ENCODE measurements at places on chromosomes 6 and 20. TPM values are rescaled to one million over a fixed set of nuclear protein-coding genes. Genes with fewer than 3 reads are reported as not detected.

- no peaks in the 10 kb centered on the region for H3K27me3 ChIP-seq
- no peaks in the 10 kb centered on the region for H3K4me1 ChIP-seq
- no peaks in the 10 kb centered on the region for H3K36me3 ChIP-seq
- H3K27ac ChIP-seq, result no peak overlapping the region
- no peak overlapping the region for H3K4me3 ChIP-seq
Observed at GRCh38 chr6:161372422-161372793, 98.5 kb upstream of the AGPAT4 start.

- H3K36me3 ChIP-seq, result no peaks in the 10 kb centered on the region
- no peak overlapping the region for H3K4me3 ChIP-seq
- no peaks in the 10 kb centered on the region for H3K27me3 ChIP-seq
- H3K27ac ChIP-seq, result peak overlapping the region; percentile 56
- DNase-seq, result no peak
- H3K4me1 ChIP-seq, result peaks cover 27% of the 10 kb centered on the region
Observed at GRCh38 chr6:35047265-35048011, 93.7 kb downstream of the TCP11 start.

GRCh38 chr6:155001482-155001881, 6.4 kb downstream of the TIAM2 start:
- H3K36me3 ChIP-seq, result no peaks in the 10 kb centered on the region
- no peaks in the 10 kb centered on the region for H3K27me3 ChIP-seq
- H3K27ac ChIP-seq, result no peak overlapping the region
- H3K4me3 ChIP-seq, result no peak overlapping the region

GRCh38 chr6:104983296-104983695, 26.4 kb downstream of the LIN28B start:
- H3K27ac ChIP-seq, result no peak overlapping the region
- no peaks in the 10 kb centered on the region for H3K36me3 ChIP-seq
- H3K4me1 ChIP-seq, result no peaks in the 10 kb centered on the region
- H3K27me3 ChIP-seq, result no peaks in the 10 kb centered on the region
- no peak for DNase-seq

DNA sequence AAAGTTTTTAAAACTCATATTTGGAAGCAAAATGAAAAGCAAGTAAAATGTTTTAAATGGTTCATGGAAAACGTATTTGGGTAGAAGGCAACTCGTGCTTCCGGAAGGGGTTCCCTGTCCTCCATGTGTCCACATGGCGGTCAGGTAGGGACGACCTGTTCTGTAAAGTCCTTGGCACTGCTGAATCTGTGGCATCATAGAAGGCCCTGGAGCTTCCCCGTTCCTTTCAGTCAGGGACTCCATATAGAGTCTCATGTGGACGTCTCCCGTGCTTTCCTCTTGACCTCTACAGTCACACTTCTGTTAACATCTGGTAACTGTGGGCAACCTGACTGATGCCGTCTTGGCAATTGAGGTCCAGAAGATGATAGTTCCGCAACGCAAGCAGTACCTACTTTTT, 11.4 kb downstream of the DYNLT1 start:
- peaks cover 4% of the 10 kb centered on the region for H3K36me3 ChIP-seq
- no peak overlapping the region for H3K4me3 ChIP-seq
- no peak for DNase-seq
- H3K27me3 ChIP-seq, result no peaks in the 10 kb centered on the region
- no peak overlapping the region for H3K27ac ChIP-seq
- peaks cover 7% of the 10 kb centered on the region for H3K4me1 ChIP-seq

GRCh38 chr6:25173951-25174474, 105.2 kb upstream of the CARMIL1 start:
- H3K4me3 ChIP-seq, result no peak overlapping the region
- no peaks in the 10 kb centered on the region for H3K27me3 ChIP-seq
- H3K27ac ChIP-seq, result no peak overlapping the region

DNA sequence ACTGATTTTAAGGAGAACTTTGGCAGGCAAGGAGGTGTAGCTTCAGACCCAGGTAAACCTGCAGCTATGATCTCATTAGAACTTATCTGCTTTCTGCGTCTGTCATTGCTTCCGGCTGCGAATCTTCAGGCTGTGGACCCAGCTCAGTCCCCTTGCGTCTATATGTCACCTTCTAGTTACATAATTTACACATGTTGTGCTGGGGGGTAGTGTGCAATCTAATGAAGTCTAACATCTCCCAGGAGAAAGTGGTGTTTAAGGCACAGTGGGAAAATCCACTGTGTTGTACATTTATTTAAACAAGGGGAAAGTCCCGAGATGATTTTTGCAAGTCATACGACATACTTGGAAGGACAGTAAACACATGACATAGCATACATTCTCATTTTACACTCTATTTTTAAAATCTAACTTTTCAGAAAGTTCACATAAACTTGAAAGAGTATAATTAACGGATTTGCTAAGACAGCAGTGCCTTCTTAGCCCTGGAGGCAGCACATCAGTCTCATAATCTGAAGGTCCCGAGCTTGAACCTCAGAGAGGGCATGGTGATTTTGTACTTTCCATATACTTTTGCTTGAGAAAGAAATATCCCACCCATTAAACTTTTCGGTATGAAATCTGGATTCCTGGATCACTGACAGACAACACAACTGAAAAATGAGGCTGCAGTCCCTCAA, 35.2 kb downstream of the GPX6 start:
- peaks cover 27% of the 10 kb centered on the region for H3K27me3 ChIP-seq
- H3K36me3 ChIP-seq, result no peaks in the 10 kb centered on the region
- DNase-seq, result no peak
- no peak overlapping the region for H3K27ac ChIP-seq

Gene GPR63
- total RNA-seq, result 0.69 TPM

GRCh38 chr6:116557893-116558292, 4.3 kb downstream of the CALHM4 start:
- no peaks in the 10 kb centered on the region for H3K4me1 ChIP-seq
- H3K27me3 ChIP-seq, result no peaks in the 10 kb centered on the region
- no peak for DNase-seq
- no peak overlapping the region for H3K27ac ChIP-seq
- no peak overlapping the region for H3K4me3 ChIP-seq

GRCh38 chr20:9092113-9092512, 23.2 kb downstream of the PLCB4 start:
- no peak overlapping the region for H3K4me3 ChIP-seq
- no peaks in the 10 kb centered on the region for H3K27me3 ChIP-seq
- H3K27ac ChIP-seq, result no peak overlapping the region
- no peak for DNase-seq

Gene RNF39
- 1.3 TPM for total RNA-seq
